ENCODE measurements at places on chromosomes 4 and X.

DNA sequence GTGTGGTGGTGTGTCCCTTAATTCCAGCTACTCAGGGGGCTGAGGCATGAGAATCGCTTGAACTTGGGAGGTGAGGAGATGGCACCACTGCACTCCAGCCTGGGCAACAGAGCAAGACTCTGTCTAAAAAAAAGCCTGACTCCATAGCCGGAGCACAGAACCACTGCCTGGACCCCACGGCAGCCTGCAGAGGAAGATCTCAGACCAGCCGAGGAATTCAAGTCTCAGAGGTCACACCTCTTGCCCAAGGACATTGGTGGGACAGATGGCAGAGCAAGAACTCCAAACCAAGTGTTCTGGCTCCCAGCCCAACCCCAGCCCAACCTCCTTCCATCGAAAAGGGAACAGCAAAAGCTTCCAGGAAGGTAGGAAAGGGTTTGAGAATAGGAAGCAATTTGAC is 70.8 kb downstream of the SMIM20 start:
- no peak for DNase-seq

DNA sequence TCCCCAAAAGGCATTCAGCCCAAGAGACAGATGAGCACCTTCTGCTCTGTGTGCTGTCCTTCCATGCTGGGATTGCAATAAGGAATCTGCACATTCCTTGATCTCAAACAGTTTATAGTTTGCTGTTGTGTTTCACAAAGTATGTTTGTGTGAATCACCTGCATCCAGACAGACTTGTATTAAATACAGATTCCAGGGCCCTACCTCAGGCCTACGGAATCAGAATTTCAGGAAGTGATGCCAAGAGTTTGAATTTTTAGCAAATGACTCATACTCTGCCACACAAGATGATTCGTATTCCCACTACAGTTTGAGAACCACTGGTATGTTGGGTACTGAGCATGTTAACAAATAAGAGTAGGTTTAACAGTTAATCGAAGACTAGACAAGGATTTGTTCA is 7.0 kb downstream of the VAMP7 start:
- no peak for DNase-seq

- no peak for DNase-seq
Measured at GRCh38 chr4:10054571-10055041, 33.3 kb upstream of the SLC2A9 start.

DNA sequence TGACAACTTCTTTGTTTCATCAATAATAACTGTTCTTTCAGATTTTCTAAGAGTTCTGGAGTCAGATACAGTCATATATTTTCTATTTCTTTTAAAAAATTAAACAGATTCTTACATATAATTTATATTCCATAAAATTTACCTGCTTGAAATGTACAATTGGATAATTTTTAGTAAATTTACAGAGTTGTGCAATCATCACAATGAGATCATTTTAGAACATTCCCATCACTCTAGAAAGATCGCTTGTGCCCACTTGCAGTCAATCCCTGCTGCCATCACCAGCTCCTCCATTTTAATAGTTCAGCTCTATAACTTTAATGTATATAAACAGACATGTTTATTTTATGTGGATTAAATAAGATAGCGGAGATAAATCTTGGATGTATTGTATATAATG is 29.6 kb upstream of the PRSS48 start:
- DNase-seq, result no peak

- no peak for DNase-seq
Measured at GRCh38 chr4:104210420-104210819, 284.3 kb downstream of the CXXC4 start.

- DNase-seq, result no peak
Measured at GRCh38 chrX:153635788-153636668, 11.0 kb upstream of the DUSP9 start.

DNA sequence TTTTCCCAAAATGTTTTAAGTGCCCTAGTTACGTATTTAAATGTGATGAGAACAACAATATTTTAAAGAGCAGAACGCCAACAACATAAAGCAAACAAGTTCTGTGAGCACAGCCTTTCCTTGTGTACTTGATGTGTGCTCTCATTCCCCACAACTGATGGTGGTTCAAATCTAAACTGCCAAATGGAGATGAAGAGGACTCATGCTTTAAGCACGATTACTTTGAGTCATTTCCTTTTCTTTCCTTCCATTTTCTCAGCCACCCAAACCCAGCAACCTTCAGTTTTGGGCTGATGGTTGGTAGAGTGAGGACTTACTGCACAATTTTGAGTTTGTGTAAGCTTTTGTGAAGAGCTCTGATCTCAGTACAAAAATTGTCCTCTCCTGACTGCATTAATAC is 1.7 kb downstream of the NSD2 start:
- DNase-seq, result no peak

DNA sequence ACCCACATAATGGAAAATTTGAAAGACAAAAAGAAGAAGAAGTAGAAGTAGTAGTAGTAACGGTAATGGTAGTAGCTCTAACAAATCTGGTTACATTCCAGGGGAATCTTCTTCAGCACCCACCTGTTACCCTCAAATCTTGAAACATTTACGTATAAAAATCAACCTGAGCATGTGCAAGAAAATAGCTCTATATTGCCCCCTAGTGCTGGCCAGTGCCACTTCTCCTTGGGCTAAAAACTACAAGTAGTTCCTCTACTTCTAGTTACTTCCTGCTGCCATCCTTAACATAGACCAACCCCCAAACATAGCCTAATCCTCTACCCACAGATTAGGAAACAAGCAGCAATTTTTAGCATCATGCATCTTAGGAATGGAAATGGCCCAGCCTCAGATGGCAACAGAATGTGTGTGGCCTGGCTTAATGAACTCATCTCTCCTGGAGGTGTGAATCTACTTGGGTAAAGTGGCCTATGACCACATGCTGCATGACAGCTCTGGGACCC is 3.1 kb downstream of the PDGFC start:
- peak; percentile 77 for DNase-seq

- DNase-seq, result no peak
Measured at GRCh38 chr4:57668621-57669020, 558.4 kb upstream of the IGFBP7 start.

DNA sequence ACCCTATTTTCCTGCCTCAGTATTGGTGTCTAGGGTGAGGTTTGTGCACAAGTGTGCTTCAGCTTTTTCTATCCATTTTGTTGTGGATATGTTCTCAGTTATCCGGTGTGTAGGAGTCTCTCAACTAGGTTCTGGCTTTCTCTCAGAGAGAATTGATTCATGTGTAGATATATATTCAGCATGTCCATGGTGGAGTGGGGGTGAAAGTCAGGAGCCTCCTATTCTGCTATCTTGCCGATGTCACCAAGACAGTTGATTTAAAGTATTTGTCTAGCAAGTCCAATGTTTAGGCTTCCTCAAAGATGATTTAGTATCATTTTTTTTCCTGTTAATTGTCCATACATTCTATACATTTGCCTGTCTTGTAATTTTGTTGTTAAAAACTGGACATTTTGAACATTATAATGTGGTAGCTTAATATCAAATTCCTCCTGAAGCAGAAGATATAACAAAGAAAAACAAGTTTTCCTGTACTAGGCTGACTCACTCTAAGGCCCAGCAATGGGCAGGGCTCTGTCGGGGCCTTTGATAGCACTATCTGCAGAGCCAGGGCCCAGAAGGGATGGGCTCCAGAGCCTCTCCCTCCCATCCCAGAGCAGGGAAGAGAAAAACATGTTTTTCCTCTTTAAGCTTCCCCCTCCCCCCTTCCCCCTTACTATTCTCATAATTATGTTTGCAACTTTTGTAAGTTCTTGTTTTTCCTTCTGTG is 37.6 kb downstream of the GLUD2 start:
- DNase-seq, result no peak

GRCh38 chr4:54384563-54384962 is 155.5 kb downstream of the PDGFRA start:
- peak; percentile 53 for DNase-seq

- no peak for DNase-seq
Measured at GRCh38 chr4:93263166-93263565, 565.4 kb upstream of the ATOH1 start.

DNA sequence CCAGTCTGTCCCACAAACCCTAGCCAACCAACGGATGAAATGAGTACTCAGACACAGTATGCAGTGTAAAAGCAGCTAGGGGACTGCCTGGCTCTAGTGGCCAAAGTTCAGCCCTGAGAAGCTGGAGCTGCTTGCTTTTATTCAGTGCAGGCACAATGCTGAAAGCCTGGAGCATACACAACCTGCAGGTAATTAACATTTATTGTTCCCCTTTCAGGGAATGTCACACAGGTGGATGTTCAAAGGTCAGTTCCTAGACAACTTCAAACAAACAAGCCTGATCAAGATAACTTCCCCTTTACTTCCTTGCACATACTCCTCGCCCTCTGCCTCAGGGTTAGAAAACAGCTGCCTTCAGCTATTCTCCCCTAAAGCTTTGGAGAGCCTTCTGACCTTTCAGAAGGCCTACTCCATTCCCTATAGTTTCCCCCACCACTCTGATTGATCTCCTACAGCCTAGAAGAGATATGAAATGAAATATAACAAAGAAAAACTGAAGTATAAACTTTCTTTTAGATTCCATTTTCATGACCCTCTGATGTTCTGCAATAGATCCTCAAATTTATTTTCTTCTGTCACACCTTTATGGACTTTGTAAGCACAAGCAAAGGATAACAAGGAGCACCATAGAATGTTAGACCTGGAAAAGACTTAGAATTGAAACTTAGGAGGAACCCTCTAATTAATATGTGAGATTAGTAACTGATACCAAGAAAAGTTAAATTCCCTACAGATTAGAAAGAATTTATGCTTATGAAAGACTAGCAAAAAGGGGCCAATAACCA is 6.8 kb upstream of the DCAF8L1 start:
- DNase-seq, result no peak

- no peak for DNase-seq
Measured at GRCh38 chr4:139684351-139684750, 18.7 kb downstream of the MGST2 start.

- no peak for DNase-seq
Measured at GRCh38 chr4:156481845-156482244, 489.8 kb downstream of the PDGFC start.

- no peak for DNase-seq
Measured at GRCh38 chr4:5922556-5922955, 29.7 kb upstream of the CRMP1 start.

DNA sequence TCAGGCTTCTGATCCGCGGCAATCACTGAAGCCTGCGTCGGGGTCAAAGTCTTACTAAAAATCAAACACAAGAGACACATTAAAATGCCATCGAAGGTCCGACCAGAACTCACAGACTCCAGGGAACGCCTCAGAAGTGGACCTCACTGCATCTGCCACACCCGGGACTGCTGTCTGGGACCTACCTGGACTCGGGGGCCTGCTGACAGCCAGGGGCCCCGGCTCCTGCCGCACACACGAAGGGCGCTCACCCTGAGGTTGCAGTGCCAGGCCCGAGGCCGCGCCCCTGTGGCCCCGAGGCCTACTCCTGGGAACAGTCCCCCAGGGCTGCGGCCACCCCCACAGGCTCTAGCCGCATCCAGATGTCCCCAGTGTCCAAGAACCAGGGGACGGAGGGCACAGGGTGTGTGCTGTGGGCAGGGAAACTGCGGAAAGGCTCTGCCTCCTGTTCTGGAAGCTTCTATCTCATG is 7.4 kb downstream of the CTBP1 start:
- DNase-seq, result peak; percentile 17

DNA sequence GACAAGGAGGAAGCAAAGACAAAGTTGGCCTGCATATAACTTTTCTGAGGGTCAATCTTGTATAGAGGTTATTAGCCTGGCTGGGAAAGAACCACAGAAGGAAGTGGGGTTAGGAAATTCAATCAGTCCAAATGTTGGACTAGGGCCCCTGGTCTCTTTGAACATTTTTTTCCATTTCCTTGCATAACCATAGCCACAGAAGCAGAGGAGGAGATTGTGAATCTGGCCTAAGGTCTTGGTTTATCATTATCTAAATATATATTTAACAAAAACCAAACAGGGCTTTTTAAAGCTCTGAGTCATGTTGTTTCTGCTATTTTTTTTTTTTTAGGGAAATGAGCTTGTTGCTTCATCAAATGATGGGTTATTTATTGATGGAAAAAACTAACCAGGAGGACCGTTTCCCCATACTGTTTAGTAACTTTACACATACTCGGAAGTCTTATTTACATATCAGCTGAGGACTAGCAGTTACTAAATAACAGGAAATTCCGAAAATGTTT is 97.7 kb upstream of the ACSL4 start:
- no peak for DNase-seq

GRCh38 chr4:1809754-1810502 is 16.8 kb downstream of the FGFR3 start:
- DNase-seq, result peak; percentile 67

GRCh38 chr4:74362347-74362746 is 2.6 kb upstream of the EREG start:
- DNase-seq, result no peak

- no peak for DNase-seq
Measured at GRCh38 chr4:36056136-36056535, 188.2 kb downstream of the ARAP2 start.

GRCh38 chr4:52995360-52996030 is 133.4 kb downstream of the RASL11B start:
- no peak for DNase-seq

DNA sequence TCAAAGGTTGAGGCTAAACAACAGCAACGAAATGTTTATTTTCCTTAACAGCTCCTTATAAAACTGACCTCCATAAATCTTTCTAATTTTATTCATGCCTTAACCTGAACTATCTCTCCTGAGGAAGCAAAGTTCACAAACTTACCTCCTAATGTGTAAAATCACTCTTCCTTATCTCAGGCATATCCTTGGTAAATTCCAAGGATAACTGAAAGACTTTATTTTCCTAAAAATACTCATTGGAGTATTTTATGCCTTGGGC is 197.4 kb downstream of the NWD2 start:
- no peak for DNase-seq

- DNase-seq, result no peak
Measured at GRCh38 chr4:146638786-146639505, at the start of gene POU4F2. Gene POU4F2, plus strand, starts transcription at chr4:146638893. Its CDS starts 248 bp downstream, at chr4:146639141.

GRCh38 chrX:112611776-112612175 is 68.0 kb downstream of the LHFPL1 start:
- no peak for DNase-seq

GRCh38 chr4:17912011-17912410 is 101.2 kb downstream of the NCAPG start:
- DNase-seq, result no peak

DNA sequence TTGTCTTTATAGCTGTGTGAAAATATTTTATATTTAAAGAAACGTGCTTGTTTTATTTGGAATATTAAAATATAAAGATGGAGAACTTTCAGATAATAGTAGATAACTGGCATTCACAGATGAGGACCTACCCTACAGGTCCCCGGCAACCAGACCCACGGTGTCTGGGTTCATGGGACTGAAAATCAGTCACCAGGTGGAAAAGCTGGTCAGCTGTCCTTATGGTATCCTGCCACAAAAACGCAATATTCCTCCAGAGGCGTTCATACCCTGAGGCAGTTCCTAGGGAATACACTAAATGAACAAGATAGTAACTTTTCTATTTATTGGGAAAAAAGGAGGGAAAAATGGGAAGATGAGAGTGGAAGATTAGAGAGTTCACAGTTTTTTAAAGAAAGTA is 1.2 kb downstream of the TLR6 start:
- DNase-seq, result no peak

- DNase-seq, result no peak
Measured at GRCh38 chr4:107349732-107350131, 313.6 kb upstream of the DKK2 start.

GRCh38 chr4:77201857-77202256 is 44.9 kb downstream of the CCNG2 start:
- DNase-seq, result no peak

GRCh38 chrX:24355095-24355494 is 5.3 kb upstream of the SUPT20HL1 start:
- DNase-seq, result no peak

GRCh38 chr4:7529368-7530080 is 94.8 kb upstream of the PSAPL1 start:
- DNase-seq, result no peak
